ENCODE measurements at places on chromosomes 4 and X.

- no peak for DNase-seq
Measured at GRCh38 chr4:151930372-151930771, 169.6 kb upstream of the GATB start.

- DNase-seq = no peak
Measured at GRCh38 chr4:165556383-165556782, 177.6 kb downstream of the CPE start.

DNA sequence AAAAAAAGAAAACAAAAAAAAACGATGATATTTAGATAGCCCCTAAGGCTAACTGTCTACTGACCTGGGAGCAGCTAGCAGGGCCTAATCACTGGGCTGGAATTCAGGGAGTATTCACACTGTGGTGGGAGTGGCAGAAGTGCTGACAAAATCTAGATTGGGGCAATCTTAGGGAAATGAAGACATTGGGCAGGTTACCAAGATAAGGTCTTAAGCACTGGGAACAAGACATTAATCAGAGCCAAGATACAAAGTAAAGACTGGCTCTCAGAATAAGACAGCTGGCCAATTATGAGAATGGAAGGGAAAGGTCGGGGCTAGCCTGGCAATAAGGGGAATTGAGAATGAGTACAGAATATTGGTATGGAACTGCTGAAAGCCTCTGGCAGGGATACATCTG is 100.2 kb upstream of the GRIA3 start:
- no peak for DNase-seq

GRCh38 chrX:29687687-29688086 is 527.7 kb upstream of the MAGEB2 start:
- DNase-seq = peak; percentile 73

DNA sequence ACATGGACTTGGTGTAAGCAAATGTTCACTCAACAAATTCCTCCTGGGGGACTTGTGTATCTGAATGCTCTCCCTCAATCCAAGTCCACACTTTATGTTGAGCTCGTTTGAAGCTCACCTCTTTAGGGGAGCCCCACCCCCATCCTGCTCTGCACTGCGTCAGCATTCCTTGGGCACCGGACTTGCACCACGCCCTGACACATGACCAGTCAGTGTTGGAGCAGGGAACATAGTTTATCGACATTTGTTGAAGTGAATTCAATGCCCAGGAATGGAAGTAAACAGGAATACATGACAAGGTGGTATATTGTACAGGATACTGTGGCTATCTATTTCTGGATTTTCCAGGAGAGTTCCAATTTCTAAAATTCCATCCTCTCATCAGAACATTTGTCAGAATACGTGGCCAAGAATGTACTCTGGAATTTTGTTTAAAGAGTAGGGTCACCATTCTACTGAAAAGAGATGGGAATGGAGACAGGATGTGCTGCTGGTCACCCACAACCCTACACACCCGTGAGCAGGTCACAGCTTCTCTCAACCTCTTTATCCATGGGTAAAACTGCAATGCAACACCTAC is 60.0 kb upstream of the LNX1 start:
- DNase-seq = no peak

- no peak for DNase-seq
Measured at GRCh38 chr4:11397819-11398610, 30.7 kb downstream of the HS3ST1 start.

- DNase-seq = no peak
Measured at GRCh38 chrX:41518127-41518840, 71.1 kb downstream of the NYX start.

DNA sequence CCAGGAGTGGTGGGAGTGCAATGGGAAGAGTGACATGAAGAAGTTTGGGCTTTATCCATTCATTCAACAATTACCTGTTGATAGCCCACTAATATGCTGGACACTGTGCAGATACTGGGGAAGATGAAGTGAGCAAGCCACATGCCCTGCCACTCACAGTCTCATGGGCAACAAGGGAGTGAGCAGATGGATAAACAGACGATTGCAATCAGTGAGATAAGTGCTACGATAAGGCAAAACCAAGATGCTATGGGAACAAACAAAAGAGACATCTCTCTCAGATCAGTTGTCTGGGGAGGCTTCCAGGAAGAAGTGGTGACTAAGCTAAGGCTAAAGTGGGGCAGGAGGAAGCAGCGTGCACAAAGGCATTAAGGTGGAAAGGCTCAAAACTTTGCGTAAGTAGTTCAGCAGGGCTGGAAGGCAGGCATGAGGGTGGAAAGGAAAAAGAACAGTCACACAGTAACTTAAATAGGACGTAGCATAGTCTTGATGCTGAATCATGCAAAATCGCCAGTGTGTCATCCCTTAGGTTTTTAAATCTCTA is 31.7 kb downstream of the GAB3 start:
- DNase-seq = peak; percentile 31

- no peak for DNase-seq
Measured at GRCh38 chr4:1723131-1723801, 1.9 kb downstream of the TACC3 start.

GRCh38 chrX:1165535-1166196 is 46.8 kb downstream of the CRLF2 start:
- no peak for DNase-seq

- peak; percentile 91 for DNase-seq
Measured at GRCh38 chr4:139603576-139604410, 47.8 kb upstream of the SETD7 start.

GRCh38 chr4:83732114-83732635 is 196.3 kb downstream of the GPAT3 start:
- no peak for DNase-seq

- DNase-seq = peak; percentile 96
Measured at GRCh38 chr4:77075869-77076799, at the start of gene CCNI. Gene CCNI (minus strand): TSS chr4:77075989. CDS start chr4:77066362, 9,627 bp downstream.

DNA sequence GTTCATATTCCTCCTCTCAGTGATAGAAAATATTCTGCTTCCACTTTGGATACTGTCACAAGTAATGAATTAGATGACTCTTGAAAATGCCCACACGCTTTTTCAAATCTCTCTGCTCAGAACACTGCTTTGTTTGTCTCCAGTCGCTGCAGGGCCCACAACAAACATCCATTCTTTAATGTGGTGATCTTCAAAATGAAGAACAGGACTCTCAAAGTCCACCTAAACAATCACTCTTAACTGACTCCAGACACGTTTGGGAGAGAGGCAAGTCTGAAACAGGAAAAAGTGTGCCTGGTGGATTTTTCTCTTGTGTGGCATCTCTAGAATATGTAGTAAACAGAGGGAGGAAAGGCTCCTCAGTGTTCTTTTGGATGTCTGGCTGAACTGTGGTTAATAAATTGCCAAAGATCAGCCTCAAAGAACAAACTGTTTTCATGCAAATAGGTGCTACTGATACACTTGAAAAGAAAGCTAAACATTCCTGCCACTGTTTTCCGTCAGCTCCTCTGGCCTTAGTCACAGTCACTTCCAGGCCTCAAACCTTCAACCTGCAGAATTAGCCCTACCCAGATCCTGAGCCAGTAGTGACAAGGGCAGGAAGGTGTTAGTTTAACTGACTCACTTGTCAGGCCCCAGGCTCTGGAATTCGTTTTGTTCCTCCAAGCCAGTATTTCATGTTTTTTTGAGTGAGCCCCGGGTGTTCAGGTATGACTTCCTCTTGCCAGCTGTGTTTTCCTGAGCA is 259.6 kb upstream of the GPC4 start:
- peak; percentile 19 for DNase-seq

GRCh38 chrX:9745417-9746115 is 20.1 kb downstream of the GPR143 start:
- DNase-seq = no peak

DNA sequence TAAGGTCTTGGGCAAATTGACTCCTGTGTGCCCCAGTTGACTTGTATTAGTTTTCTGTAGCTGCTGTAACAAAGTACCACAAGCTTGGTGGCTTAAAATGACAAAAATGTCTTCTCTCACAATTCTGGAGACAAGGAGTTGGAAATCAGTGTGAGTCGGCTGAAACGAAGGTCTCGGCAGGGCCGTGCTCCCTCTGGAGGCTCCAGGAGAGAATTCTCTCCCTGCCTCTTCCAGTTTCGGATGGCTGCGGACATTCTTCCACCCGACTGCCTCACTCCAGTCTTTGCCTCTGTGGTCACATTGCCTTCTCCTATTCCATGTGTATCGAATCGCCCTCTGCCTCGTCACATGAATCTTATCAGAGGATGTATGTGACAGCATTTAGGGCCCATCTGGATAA is 66.0 kb upstream of the PHOX2B start:
- DNase-seq = peak; percentile 6

- DNase-seq = no peak
Measured at GRCh38 chr4:40811956-40812355, 62.2 kb downstream of the NSUN7 start.

- DNase-seq = no peak
Measured at GRCh38 chr4:108399610-108400265, 220.6 kb upstream of the RPL34 start.

GRCh38 chr4:180449395-180449956 is 1793.7 kb upstream of the TENM3 start:
- DNase-seq = peak; percentile 42

- DNase-seq = no peak
Measured at GRCh38 chr4:126583509-126583908, 1049.2 kb upstream of the INTU start.

GRCh38 chr4:17578482-17578891 is 1.5 kb downstream of the LAP3 start:
- DNase-seq = no peak

GRCh38 chr4:119626943-119627266 is 1.7 kb downstream of the PDE5A start:
- DNase-seq = no peak

GRCh38 chr4:139764182-139764581 is 98.6 kb downstream of the MGST2 start:
- DNase-seq = no peak

DNA sequence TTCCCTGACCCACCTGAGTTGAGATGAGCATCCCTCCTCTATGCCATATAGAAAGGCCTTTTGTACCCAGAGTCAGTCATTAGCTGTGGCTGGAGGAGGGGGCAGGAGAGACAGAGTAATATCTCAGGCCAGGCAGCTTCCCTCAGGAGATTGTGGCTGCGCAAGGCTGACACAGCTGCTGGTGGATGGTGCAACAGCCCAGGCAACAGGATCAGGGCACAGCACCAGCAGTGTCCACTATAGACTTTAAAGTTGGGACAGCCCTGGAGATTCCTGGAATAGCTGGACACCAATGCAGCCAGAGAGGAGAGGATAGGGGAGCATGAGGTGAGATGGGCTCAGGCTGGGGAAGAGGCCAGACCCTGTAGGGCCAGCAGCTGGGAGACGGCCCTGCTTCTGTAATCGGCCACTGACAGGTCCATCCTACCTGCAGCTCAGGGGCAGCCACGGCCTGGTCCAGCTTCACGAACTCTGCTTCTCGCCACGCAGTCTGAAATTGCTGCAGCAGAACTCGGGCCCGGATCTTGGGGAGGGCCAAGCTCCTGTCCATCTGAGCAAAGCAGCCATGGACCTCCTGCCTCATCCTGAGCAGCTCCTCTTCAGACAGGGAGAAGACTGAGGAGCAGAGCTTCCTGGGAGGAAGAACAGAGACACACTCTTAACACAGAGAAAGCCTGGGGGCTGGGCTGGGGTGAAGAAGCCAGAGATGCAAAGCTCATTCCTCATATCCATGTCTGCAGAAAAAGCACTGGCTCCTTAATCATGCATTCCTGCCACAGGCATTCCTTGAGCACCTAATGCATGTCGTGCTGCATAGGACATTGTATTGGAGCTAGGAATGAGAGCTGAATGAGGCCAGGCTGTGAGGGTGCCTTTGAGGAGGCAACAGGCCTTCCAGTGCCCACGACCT is 90.1 kb downstream of the EVC2 start:
- DNase-seq = no peak

DNA sequence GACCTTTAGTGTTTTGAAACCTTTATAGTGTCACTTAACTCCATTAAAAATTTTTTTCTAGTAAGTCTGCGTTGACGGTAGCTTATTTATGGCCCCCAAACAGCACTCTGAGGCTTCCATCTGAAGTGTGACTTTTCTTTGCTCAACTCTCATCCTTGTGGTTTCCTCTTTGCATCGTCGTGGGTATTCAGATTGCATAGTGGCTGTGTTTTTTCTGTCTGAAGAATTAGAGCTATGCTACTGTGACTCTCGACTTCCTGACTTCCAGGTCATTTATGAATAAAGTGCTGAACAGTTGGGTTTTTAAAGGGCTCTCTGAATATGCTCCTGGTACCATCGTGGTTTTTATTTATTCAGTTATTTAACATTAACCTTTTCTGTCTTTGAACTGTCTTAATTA is 44.9 kb downstream of the JADE1 start:
- DNase-seq = no peak

DNA sequence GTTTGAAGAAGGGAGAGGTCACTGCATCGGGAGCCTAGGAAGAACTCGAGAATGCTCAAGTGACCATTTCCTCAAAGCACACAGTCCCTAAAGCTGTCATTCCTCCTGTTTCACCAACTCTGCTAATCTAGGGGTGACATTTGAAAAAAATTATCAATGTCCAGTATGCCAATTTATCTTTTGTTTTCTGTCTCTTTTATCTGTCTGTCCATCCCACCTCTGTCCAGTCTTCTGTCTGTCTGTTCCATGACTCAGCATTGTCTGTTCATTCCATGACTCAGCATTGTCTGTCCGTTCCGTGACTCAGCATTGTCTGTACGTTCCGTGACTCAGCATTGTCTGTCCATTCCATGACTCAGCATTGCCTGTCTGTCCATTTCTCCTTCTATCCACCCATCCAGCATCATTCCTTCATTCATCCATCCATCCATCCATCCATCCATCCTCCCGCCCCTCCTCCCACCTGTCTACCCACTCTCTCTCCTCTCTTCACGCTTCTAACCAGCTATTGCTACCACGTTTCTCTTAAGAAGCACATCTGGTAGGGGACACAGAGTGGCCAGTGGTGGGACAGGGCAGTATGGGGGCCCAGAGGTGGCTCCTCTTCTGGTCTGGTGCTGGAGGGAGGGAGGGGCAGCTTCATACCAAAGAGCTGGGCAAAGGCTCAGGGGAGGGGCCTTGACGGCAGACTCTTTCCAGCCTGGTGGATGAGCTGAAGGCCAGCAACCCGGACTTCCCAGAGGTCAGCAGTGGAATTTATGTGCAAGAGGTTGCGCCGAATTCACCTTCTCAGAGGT is 34.1 kb downstream of the HTRA3 start:
- DNase-seq = peak; percentile 34

DNA sequence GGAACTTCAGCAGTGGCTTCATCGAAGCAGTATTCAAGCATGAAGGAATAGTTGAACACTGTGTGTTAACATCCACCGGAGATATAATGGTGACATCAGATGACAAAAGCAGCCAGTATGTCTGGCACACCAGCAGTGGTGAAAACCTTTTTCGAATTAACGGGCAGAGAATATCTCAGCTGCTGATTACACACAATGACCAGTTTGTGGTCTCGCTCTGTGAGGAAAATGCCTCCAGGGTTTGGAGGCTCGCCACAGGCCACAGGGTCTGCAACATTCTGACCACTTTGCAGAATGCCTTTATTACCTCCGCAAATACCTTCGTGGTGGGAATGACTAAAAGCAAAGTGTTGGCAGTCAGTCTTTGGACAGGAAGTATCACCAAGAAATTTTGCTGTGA is 201.5 kb downstream of the NWD2 start:
- DNase-seq = no peak

- no peak for DNase-seq
Measured at GRCh38 chr4:113504422-113504821, 257.1 kb downstream of the CAMK2D start.

Measured in pons (tissue), 1 donor.